ENCODE measurements at places on chromosomes 4 and X. TPM values are rescaled to one million over a fixed set of nuclear protein-coding genes. Genes with fewer than 3 reads are reported as not detected.

DNA sequence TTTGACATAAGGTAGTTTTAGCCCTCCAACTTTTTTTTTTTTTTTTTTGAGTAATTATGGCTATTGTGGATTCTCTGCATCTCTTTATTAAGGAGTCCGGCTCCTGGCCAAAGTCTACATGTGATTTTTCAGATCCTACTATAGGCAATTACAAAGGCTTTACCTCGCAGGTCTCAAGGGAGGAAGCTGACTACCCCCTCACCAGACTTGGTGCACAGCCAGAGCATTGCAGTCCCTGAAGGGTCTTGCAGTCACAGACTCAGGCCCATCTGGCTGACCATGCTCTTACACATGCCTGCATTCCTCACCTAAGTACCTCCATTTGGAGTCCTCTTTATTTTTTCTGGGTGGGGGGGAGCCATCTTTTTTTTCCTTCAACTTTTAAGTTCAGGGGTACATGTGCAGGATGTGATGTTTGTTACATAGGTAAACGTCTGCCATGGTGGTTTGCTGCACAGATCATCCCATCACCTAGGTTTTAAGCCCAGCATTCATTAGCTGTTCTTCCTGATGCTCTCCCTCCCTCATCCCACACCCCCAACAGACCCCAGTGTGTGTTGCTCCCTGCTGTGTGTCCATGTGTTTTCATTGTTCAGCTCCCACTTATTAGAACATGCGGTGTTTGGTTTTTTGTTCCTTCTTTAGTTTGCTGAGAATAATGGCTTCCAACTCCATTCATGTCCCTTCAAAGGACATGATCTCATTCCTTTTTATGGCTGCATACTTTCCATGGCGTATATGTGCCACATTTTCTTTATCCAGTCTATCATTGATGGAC, 88.4 kb upstream of the STIM2 start:
- no peak for DNase-seq

DNA sequence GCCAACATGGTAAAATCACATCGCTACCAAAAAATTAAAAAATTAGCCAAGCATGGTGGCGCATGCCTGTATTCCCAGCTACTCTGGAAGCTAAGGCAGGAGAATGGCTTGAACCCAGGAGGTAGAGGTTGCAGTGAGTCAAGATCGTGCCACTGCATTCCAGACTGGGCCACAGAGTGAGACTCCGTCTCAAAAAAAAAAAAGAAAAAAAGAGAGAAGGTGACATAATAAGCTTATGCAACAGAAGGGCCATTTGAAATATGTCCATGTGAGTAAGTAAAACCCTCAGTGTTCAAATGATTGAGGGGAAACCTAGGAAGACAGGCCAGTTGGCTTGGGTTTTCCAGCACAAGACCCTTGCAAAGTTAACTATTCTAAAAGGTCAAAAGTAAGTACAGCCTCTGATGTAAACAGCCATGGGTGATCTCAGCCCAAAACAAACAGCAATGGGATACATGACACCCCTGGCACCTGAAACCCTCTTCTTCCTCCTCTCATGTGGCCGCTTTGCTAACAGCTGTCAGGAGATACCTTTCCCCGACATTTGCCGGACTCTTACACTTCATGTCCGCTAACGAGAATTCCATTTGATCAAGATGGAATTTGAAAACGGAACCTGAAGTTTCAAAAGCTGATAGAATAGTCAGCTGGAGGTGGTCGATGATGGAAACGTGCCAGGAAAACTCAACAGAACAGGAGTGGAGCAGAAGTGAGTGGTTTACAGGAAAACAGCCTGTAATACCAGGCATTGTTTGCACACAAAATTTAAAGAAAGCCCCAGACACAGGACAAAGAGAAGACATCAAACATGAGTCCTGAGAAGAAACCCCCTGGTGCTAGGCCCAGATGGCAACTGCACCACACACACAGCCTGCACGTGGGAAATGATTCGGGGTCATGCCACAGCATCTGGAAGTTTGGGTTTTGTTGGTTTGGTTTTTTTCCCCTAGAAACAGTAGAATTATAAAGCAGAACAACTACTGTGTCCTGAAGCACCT, 93.0 kb upstream of the STS start:
- no peak for DNase-seq

- DNase-seq = peak; percentile 80
Observed at GRCh38 chrX:40755291-40756249, 20.2 kb upstream of the MED14 start.

DNA sequence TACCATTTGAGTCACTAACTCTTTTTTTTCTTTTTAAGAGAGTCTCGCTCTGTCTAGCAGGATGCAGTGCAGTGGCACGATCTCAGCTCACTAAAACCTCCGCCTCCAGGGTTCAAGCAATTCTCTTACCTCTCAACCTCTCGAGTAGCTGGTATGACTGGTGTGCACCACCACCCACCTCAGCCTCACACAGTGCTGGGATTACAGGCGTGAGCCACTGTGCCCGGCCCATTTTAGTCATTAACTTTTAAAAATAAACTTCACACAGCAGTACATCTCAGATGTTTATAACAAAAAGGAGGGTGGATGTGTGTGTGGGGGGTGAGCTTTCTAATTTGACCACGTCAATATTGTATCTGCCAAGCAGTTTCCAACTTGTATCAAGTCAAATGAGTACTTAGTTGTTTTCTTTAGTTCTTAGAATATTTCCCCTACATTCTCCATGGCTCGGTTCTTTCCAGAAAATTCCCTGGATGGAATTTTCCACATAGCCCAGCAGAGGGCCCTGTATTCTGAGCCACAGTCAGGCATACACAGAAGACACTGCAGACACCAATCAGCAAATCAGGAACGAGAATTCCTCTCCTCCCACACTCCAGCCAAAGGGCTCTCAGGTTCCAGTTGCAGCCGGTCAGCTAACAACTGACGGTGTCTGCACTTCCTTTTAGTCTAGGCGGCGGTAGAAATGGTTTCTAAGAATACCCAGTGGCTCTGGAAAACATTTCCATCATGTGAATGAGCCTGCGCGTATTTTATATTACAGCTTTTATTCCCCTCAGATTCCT, 20.1 kb upstream of the ARAF start:
- DNase-seq = peak; percentile 92

DNA sequence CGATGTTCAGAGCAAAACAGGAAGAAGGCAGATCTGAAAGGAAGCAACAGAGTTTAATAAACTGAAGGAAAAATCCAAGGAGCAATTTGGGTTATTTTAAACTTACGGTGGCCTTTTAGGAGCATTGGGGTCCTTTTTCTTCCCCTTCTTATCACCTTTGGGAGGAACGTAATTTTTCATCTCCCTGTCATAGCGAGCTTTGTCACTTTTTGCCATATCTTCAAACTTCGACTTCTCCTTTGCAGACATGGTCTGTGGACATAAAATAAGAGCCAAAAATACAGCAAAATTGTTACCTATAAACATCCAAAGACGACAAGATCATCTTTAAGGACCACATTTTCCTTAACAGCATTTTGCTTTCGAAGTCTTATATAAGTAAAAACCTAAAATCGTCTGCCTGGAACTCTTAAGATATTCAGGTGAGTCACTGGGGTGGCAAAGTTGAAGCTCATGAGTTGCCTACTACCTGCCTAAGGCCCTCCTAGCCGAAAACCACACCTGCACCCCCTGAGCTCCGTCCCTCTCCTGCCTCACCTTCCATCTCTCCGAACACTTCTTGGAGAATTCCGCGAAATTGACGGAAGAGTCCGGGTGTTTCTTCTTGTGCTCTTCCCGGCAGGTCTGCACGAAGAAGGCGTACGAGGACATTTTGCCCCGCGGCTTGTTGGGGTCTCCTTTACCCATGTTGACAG, 1.0 kb downstream of the HMGB2 start:
- DNase-seq = peak; percentile 50

- DNase-seq = no peak
Observed at GRCh38 chr4:82559735-82560120, 2.1 kb downstream of the TMEM150C start.

GRCh38 chr4:101074326-101074725, 273.0 kb downstream of the PPP3CA start:
- DNase-seq = no peak

GRCh38 chrX:18297251-18297650, 57.2 kb downstream of the SCML2 start:
- DNase-seq = no peak

DNA sequence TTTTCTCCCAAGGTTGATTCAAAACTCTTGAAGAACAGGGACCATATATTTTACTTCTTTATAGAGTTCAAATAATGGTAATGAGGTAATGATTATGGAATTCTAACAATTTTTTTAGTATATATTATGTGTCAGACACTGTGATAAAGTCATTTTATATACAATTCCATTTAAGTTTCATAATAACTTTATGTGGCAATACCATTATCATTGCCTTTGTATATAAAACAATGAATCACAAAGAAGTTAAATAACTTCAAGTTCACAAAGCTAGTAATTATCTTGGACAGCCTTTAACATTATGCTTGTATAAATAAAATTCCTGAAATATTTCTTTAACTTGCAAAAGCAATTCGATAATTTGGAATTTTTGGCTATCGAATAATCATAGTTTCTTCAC, 20.6 kb downstream of the MAGEC1 start:
- DNase-seq = no peak

- no peak for DNase-seq
Observed at GRCh38 chrX:122622795-122623194, 561.3 kb upstream of the GRIA3 start.

GRCh38 chr4:128782875-128783614, 26.5 kb upstream of the JADE1 start:
- DNase-seq = peak; percentile 93

- DNase-seq = no peak
Observed at GRCh38 chrX:38402118-38402517, 49.7 kb downstream of the OTC start.

- DNase-seq = no peak
Observed at GRCh38 chr4:38762560-38762959, 20.2 kb downstream of the TLR10 start.

DNA sequence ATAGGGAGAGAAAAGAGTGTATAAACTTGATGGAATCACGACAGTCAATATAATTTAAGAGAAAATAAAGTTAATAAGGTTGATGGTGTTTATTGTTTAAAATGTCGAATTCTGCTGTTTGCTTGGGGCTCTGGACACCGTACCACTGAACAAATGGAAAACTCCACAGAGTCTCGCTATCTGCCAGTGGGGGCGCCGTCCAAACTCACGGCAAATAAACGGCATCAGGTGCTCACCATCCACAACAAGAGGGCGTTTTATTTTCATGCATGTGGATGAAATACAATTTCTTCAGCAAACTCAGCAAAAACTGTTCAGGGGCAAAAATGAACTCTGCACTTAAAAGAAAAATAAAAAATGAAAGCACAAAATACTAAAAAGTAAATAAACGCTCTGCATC, 46.6 kb upstream of the FAM47C start:
- DNase-seq = no peak

GRCh38 chrX:112630187-112630586, 49.6 kb downstream of the LHFPL1 start:
- peak; percentile 50 for DNase-seq

The SPARCL1 gene
- polyA plus RNA-seq = not detected

The CT45A10 gene
- polyA plus RNA-seq = not detected

The CLDN22 gene
- polyA plus RNA-seq = not detected

The DCX gene
- not detected for polyA plus RNA-seq

The CFAP47 gene
- not detected for polyA plus RNA-seq
